ENCODE measurements at places on chromosomes 13 and 19. TPM values are rescaled to one million over a fixed set of nuclear protein-coding genes. Genes with fewer than 3 reads are reported as not detected.
A peak's percentile ranks its signal among the peaks of the same experiment; 100 is the strongest.

DNA sequence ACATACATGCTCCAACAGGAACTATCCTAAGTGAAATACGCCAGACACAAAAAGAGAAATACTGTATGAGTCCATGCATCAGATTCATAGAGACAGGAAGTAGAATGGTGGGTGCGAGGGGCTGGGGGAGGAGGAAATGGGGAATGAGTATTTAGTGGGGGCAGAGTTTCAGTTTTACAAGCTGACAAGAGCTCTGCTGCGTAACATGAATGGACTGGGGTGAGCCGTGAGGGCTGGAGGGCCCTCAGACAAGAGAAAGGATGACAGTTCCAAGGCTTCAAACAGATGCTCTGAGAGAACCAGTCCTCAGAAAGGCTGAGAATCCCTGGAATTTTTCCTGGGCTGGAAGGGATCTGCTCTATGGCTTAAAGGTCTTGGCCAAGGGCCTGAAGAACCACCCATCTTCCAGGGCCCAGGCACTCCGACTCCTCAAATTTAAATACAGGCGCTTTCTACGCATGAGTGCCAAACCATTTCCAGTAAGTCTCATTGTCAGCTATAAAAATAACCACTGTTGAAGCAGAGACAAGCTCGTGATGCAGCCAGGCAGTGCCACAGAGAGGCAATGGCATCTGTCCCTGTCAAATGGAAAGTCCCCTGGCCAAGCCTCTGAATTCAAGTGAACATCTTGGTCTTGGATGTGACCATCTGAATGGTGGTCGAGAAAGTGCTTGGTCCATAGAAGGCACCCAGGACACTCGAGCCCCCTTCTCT, 17.5 kb downstream of the KLF2 start:
- peak; percentile 44 for DNase-seq

DNA sequence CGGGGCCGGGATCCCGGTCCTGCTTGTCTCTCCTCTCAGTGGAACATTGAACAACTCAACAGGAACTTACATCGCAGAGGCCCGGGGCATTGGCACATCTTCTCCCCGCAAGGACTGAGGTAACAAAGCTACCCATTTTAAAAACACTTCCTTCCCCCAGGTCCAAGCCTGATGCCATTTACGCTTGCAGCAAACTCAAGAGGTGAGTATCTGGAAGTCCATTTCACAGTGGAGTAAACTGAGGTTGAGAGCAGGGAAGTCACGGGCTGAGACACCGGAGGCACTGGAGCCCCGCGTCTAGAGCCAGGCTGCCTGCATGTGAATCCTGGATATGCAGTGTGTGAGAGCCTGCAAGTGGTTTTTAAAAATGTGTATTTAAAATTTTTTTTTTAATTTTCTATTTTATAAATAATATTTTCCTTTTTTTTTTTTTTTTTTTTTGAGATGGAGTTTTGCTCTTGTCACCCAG, 492 bp upstream of the PGLYRP1 start:
- DNase-seq: no peak

DNA sequence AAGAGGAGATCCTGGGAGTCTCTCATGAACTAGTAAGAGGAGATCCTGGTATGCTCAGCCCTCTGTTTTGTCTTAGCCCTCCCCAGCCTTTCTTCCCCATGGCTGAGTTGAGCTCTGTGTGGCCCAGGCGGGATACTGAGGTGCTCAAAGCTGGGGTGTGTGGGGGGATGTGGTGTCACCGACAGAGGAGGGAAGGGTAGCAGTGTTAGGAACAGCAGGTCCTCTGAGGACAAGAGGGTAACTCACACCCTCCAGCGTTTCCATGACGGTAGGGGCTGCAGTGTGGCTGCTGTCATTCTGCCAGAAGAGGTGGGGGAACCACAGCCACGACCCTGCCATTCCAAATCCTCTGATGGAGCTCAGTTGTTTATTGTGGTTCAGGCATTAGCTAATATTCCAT, 691 bp downstream of the KIR2DL4 start:
- DNase-seq: no peak

GRCh38 chr13:107586216-107586615, 629.1 kb downstream of the LIG4 start:
- DNase-seq: no peak

- DNase-seq: no peak
Measured at GRCh38 chr19:10544242-10544752, 593 bp downstream of the ATG4D start.

- DNase-seq: no peak
Measured at GRCh38 chr13:77218274-77218673, 108.6 kb downstream of the MYCBP2 start.

DNA sequence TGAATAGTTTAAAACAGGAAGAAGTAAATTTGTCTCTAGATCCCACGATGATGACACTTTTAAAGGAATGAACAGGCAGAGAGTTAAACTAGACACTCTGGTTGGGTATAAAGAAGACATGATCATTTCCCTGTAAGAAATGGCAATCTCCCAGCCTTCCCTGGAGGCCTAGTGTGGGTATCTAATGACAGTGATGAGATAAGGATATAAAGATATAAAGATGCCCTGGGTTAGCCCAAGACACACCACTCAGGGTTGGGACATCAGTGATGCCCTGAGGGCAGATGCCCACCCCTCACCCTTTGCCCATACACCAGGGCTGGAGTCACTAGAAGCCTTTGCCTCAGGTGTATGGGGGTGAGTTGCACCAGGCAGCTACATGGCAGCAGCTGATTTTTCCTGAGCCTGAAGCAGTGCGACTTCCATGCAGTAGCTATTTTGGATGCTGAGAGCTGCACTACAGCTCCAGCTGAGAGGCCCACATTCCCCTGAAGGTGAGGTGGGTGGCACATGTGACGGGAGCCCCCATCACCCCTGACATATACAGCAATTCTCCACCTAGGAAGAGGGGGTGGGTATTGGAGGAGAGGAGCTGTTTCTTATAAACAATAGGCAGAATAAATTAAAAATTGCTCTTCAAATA, 177.5 kb downstream of the NDFIP2 start:
- no peak for DNase-seq

DNA sequence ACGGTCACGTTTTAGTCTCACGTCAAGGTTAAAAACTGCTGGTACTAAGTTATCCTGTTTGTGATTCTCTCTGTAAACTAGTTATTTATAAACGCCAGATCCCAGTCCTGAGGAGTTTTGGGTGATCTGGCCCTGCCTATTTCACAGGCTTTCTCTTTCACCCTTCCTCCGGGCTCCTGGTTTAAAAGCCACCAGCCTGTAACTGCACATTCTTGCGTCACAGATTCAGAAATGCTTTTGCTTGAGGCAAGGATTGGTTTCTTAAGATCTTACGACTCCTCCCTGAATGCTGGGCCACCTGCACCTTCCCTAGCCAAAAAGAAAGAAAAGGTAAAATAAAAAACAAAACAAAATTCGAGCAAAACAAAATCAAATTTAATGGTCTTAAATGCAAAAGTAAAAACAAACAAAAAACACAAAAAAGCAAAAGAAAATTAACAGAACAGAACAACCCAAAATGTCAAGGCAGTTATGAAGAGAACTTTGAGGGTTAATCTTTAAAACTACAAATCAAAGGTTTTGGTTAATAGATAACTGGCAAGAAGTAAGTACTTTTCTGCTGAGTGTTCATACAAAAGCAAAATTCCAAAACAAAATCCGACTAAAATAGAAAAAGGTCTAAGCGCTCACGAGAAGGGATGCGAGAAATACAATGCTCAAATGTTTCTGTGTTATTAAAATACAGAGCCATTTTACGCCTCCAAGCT, 18.6 kb upstream of the TIMM44 start:
- DNase-seq: no peak

GRCh38 chr13:82905071-82905470, 977.2 kb downstream of the SLITRK1 start:
- no peak for DNase-seq

DNA sequence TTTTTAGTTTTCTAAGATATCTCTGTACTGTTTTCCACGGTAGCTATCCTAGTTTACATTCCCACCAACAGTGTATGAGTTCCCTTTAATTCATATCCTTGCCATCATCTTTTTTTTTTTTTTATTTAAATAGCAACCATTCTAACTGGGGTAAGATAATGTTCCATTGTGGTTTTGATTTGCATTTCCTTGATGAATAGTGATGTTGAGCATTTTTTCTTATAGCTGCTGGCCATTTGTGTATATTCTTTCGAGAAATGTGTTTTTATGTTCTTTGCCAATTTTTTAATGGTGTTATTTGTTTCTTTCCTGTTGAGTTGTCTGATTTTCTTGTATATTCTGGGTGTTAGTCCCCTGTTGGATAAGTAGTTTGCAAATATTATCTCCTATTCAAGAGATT, 454.8 kb downstream of the DACH1 start:
- DNase-seq: no peak

DNA sequence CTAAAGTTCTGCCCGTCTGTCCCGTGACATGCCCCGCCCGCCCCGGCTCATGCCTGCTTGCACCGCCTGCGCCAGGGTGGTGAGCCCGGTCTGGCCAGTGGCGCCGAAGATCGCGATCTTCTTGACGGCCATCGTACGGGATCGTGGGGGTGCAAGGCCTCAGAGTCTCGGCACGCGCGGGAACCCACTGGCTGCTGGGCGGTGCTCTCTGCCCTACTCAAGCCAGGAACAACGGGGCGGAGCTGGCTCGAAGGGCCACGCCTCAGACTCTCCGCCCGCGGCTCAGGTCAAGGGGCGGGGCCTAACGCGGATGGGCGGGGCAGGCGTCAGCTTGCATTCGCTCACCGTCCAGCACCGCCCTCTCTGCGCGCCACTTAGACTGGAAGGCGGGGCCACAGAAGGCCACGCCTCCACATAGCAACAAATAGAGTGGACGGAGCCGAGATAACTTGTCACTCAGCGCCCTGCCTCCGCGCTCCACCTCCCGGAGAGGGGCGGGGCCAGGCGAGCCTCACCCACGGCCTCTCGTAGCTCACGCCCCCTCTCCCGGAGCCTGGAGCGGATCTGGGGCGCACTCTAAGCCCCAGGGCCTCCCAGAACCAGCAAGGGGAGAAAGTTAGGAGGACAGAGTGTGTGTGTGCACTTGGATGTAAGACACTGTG, at the start of gene BLVRB:
Gene BLVRB, minus strand, starts transcription at position 189 of the 662 bp plus-strand sequence. Its CDS starts 57 bp downstream, at position 132.
- peak; percentile 99 for DNase-seq

- DNase-seq: no peak
Measured at GRCh38 chr13:26377038-26377437, 123.1 kb downstream of the CDK8 start.

DNA sequence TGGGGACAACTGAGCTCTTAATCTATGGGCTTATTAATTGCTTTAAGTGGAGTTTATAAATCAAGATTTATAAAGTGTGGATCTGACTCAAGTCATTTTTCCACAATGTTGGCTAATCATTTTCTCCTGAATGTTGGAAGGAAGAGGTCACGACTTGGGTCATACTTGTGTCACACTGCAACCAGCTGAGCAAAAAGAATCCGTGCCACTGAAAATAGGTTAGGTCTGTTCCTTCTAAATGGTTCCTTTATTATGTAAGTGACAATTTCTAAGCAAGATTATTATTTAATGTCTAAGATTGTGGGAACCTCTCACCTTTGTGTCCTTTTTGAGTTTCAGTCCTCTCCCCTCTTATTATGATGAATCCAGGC, 178.6 kb downstream of the SHISA2 start:
- DNase-seq: no peak

DNA sequence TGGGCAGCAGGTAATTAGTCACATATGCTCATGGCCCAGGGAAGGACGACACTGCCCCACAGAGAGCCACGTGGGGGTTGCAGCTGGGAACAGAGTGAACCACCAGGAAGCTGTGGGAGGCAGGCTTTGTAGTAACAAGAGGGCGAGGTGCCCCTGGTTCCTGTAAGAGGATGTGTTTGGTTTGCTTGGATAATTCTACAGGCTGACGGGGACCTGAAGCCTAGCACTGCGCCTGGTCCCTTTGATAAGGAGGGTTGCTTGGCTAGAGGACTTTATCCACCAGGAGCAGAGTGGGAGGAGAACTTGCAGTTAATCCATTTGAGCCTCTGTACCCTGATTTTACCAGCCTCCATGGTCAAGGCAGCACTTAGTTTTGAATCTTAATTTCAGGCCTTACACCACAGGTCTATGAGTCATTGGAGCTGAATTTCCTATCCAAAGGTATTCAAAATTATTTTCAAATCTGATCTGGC, 67.4 kb upstream of the CLDN10 start:
- DNase-seq: no peak

DNA sequence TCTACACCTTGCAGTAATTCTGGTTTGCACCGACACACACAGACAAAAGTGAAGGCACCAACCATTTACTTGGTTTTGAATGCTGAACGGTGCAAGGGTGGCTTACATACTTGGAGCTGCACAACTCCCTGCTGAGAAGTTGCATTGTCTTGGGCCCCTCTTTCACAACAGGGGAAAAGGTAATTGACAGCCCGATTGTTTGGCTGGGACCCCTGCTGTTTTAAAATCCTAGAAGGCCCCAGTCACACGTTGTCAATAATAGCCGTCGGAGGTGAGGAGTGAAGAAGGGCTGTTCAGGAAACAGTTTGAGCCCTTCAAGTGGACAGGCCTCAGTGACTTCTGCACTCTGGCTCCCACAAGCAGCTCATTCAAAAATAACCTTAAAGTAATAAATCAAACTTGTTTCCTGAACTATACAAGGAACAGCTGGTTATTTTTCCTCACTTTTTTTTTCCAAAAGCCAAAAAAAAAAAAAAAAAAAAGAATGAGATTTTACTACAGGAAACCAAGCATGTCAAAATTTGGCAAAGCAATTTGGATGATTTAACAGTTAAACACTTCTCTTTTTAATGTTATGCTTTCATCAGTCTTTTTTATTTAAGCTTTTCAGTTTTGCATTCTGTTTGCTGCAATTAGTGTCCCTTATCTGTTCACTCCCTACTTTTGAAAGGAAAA, 19.0 kb upstream of the SPRY2 start:
- no peak for DNase-seq

DNA sequence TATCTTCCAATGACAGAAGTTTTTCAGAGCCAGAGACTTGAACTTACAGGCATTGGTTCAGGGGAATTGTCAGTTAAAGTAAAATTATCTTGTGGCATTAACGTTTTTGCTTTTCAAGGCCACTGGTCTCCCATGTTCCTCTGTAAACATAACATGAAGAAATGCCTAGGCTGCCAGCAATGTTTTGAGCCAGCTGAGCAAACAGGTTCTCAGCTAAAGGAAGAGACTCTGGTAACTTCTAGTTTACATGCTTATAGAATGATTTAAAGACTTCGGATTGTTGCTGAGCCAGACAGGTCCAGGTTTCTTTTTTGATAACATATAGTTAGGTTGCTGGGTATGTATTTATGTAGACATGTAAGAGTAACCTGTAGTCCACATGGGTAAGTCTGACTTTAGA, 35.7 kb downstream of the ZNF493 start:
- DNase-seq: no peak

ZSCAN22 gene
- total RNA-seq: 3.0 TPM

GRIN2D gene
- 2.5 TPM for total RNA-seq

ACER1 gene
- total RNA-seq: not detected

PRPF31 gene
- total RNA-seq: 24.0 TPM

FAM83E gene
- total RNA-seq: 0.47 TPM

COX7A1 gene
- total RNA-seq: 3.9 TPM
